SK-MEL-5 (cell line): ENCODE measurements at places on chromosomes 2 and 18.
A peak's percentile ranks its signal among the peaks of the same experiment; 100 is the strongest.

- no peak for DNase-seq
These were observed 4.8 kb upstream of the UGGT1 start for GRCh38 chr2:128086244-128086643.

- DNase-seq, result no peak
These were observed 5.7 kb downstream of the SMC6 start for GRCh38 chr2:17747684-17748452.

GRCh38 chr18:47149457-47150028, 757 bp downstream of the HDHD2 start:
- DNase-seq, result peak; percentile 4

- DNase-seq, result no peak
These were observed 459.8 kb downstream of the METTL4 start for GRCh38 chr18:2111456-2111855.

DNA sequence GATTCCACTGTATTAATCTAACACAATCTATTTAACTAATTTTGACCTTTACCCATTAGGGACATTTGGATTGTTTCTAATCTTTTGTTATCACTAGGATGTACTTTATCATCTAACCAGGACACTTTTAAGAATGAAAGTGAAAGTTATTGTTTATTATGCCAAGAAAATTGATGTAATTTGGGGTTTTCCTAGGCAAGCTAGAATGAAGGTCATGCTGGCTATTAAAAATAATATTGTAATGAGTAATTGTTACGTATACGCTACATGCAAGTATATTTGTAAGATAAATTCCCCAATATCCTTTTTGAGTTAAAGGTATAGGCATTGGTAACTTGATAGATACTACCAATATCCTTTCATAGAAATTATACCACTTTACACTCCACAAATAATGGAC, 74.6 kb downstream of the COL5A2 start:
- no peak for DNase-seq
